Nucleus accumbens (tissue), 56 donors: ENCODE measurements at places on chromosomes 13 and 19.

GRCh38 chr13:100922599-100922998 is 248.0 kb upstream of the TMTC4 start:
- no peak for DNase-seq

GRCh38 chr13:50670847-50671496 is 172.5 kb downstream of the DLEU7 start:
- no peak for DNase-seq

DNA sequence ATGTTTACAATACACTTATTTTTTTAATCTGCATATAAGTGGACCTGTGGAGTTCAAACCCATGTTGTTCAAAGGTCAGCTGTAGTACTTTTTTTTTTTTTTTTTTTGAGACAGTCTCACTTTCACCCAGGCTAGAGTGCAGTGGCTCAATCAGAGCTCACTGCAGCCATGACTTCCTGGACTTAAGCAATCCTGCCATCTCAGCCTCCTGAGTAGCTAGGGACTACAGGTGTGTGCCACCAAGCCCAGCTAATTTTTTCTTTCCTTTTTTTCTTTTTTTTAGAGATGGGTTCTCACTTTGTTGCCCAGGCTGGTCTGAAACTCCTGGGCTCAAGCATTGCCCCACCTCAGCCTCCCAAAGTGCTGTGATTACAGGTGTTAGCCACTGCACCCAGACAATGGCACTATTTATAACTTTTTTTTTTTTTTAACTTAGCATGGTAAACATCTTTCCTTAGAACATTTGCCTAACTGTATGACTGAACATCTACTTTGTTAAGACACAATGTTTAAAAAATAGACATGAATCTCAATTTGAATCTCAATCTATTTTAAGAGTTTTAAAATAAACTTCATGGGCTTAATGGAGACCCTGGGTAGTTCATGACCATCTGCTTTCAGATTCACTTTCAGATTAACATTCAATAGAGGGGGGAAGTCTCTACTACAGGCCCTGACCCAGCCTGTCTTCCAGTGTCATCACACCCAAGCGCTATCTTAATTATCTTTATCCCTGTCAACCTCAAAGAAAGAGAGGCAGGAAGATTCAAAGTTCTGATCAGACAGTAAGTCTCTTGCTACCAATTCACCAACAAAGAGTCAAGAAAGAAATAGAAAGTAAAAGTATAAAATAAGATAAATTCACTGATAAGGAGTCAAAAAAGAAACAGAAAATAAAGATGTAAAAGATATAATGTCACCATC is 97.7 kb upstream of the DOCK9 start:
- no peak for DNase-seq

DNA sequence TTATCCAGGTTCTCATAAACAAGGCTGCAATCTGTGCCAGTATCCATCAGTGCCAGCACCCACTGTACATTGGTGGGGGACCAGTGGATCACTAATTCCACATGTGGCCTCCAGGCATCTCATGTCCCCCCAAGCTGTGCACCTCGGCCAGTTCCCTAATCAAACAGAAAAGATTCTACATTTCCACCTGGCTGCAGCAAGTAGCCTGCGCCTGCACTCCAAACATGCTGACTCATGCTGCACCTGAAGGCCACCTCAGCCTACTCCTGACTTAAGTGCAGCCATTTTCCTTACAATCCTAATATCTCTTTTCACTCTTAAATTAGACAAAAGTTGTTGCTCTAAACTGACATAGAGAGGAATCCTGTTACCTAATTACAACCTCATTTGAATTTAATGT is 729.4 kb upstream of the MIR17HG start:
- no peak for DNase-seq

DNA sequence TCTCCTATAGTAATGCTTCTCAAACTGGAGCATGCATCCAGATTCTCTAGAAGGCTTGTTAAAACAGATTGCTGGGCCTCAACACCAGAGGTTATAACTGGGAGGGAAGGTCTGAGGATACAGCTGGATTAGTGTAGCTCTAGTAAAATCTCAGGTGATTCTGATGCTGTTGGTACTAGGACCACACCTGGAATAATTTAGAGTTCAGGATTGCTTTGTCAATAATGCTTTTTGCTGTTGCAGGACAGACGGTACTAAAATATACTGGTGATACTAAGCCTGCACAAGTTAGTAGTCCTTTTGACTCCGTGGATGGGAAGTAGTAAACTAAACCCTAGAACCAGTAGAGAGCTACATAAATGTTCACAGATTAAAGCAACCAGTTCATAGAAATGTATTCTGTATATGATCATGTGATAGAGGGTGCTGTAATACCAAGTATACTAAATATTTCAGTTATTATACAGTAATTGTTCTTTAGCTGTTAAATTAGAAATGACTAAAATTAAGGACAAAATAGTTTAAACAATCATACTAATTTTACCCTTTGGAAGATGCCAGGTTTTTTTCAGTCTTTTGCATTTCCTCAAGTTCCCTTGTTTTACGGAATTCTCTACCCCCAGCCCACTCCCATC is 258.2 kb upstream of the STARD13 start:
- DNase-seq: no peak

GRCh38 chr13:48938308-48938943 is 37.3 kb upstream of the FNDC3A start:
- DNase-seq: no peak

DNA sequence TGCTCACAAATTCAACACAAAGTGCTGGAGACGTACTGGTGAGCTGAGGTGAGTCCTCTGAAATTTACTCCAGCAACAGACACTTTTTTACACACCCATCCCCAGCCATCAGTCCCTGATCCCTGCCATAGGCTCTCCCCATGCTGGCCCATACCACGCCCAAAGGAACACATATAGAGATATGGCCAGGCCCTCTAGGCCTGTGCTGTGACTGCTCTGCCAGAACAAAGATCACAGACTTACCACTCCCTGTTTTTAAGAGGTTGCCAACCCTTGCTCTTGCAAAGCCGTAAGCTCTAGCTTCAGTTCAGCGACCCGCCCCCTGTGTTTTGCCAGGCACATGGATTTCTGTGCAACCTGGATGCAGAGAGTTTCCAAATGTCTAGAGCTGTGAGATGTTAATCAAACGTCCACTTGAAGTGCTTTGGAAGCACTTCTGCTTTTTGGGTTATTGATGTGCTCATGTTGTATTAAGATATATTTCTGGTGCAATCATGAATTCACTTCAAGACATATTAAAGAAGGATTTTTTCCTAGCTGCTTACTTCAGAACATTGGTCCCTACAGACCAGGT is 59.7 kb downstream of the DLEU7 start:
- DNase-seq: no peak

DNA sequence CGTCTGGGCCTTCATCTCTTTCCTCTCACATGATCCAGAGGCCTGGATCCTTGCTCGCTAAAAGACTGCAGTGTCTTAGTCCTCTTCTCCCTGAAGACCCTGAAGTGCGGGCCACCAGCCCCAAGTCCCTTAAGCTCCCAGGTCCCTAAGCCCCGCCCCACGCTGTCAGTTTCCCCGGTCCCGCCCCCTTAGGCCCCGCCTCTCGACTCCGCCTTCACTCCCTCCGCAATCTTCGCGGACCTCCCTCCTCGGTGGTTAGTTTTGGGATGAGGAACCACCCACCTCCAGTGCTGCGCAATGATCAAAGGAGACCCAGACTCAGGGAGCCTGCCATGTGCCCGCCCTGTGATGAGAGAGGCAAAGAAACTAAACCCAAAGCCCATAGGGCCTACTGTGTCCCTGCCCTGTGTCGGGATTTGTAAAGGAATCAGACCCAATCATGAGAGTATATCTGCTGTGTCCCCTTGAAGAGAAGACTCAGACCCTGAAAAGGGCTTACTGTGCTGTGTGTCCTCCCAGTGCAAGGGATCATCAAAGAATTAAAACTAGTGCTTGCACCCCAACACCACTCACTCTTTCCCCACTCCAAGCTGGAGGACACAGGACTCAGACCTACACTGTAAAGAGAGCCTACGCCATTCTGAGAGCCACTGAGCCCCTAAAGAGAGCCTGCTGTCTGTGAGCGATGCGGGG is 3.0 kb upstream of the COX6B1 start:
- DNase-seq: peak; percentile 38

DNA sequence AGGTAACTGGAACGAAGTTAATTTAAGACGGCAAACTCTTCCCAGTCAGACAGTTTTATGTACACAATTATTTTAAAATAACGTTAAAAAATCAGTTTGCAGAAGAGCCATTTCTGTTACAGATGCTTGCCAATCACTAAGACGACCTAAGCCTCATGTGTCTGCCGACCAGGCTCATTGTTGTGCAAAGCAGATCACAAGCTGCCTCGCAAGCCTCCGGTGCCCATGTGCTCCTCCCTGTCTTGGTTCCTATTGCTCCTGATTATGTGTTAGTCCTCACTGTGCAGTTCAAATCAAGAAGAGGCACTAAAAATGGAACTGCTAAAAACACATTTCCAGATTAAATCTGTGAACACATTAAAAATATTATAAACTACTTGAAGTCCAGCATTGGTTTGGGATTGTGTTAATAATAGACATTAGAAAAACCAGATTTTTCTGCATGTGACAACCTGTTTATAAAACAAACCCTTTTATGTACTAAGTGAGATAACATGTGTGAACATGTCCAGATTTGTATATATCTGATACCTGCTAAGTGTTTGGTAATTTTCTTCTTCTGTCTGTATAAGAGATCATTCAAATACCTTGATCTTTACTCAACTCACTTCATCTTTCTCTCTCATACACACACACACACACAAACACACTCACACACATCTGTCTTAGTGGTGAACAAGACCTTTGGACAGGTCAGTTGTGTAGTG is 81.9 kb upstream of the SLC15A1 start:
- DNase-seq: no peak

- no peak for DNase-seq
Observed at GRCh38 chr13:27712421-27712820, 79.9 kb upstream of the GSX1 start.

- DNase-seq: peak; percentile 9
Observed at GRCh38 chr19:33143897-33144405, 12.0 kb downstream of the WDR88 start.

DNA sequence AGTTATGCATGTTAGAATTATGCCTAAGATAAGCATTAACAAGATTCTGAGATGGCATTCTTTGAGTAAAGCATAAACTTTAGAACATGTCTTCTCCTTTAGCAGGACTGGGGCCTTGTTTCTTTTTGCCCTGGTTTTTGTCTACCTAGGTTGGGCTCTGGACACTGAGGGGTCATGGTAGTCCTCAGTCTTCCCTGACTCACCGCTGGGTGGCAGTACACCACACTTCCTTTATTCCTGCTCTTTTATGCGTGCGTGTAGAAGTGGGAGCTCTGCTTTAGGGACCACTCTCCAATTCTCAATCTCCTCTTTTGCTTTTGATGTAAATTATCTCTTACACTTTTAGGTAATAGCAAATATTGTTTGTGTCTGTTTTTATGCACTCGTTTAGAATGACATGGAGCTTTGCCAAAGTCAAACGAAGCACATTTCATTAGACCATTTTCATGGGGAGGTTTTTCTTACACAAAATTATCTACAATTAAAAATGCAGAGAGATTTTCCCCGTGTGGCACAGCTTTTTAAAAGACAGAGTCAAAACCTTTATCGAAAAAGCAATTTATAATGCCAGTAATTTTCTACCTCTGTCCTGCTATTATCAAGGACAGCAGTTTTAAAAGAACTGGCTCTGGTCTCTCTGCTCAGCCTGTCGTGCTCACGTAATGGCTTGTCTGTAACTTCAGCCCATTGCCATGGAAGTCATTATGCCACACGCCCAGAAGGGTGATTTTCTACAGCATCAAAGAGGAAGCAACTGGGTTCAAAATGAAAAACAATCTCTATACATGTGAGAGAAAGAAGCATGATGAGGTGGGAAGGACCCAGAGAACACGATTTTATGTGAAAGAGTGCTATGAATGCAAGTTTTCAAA is 413.9 kb downstream of the COG6 start:
- DNase-seq: peak; percentile 74

GRCh38 chr19:2716275-2716650 is 4.9 kb downstream of the DIRAS1 start:
- no peak for DNase-seq

GRCh38 chr19:49437231-49437630 is 4.1 kb downstream of the SLC17A7 start:
- no peak for DNase-seq

- DNase-seq: no peak
Observed at GRCh38 chr13:97766749-97767148, 186.7 kb upstream of the IPO5 start.

GRCh38 chr13:42101821-42102585 is 53.6 kb downstream of the DGKH start:
- no peak for DNase-seq

DNA sequence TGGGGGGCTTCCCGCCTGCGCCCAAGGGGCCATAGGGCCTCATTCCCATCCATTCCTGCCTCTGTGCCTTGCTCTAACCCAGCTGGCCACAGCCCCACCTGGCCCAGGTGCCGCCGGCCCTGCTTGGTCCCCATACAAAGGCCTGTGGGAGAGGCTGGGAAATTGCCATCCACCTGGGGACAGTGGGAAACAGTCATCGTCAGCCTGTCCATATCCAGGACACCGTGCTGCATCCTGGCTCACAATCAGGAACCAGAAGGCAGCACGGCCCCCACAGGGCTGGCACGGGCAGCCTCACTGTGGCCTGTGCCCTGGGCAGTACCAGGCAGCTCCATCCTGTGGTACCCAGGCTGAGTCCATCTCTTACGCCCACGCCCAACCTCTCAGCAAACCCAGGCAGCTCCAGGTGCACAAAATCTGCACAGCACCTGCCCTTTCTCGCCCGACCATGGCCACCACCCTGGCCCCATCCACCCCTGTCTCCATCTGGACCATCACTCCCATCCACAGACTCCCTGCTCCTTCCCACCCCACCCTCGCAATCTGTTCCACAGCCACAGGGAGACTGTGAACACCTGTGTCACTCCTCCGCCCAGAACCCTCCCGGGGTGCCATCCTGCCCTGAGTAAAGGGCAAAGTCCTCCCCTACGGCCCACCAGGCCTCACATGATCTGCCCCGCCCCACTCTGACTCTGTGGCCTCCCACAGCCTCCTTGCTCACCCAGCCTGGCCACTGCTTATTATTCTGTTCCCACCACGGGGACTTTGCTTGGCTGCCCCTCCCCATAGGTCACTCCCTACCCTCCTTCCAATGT is 21.1 kb upstream of the FBXO27 start:
- DNase-seq: peak; percentile 20

- DNase-seq: no peak
Observed at GRCh38 chr13:50359779-50360178, 344.5 kb downstream of the KCNRG start.

GRCh38 chr13:92177966-92178365 is 779.5 kb downstream of the GPC5 start:
- no peak for DNase-seq

- no peak for DNase-seq
Observed at GRCh38 chr13:113792886-113793717, 34.1 kb downstream of the TMEM255B start.

DNA sequence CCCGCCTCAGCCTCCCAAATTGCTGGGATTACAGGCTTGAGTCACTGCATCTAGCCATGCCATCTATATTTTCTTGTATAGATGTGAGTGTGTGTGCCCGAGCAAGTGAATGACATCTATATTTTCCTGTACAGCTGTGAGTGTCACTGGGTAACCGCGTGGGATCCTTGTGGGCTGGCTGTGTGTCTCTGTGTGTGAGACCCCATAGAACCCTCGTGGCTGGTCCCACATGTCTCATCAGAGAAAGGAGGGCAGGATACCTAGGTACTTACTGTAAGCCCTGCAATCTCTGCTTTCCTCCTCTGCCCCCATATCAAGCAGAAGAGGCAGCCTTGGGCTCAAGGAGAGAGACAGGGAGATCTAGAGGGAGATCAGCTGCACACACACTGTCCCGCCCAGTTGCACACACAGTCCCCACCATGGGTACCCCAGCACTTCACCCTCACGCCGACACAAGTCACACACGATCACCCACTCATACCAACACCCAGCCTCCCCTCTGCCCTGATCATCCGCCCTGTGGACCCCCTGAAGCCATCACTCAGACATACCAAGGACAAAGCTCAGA is 655 bp downstream of the DENND1C start:
- no peak for DNase-seq
